Stimulated activated CD4-positive, alpha-beta T cell treated with anti-CD3 and anti-CD28 coated beads, Interleukin-1b, Interleukin-23, amount 100 ng/mL, for 48 hours (primary cell): ENCODE measurements at places on chromosomes 13 and 19.
A peak's percentile ranks its signal among the peaks of the same experiment; 100 is the strongest.

DNA sequence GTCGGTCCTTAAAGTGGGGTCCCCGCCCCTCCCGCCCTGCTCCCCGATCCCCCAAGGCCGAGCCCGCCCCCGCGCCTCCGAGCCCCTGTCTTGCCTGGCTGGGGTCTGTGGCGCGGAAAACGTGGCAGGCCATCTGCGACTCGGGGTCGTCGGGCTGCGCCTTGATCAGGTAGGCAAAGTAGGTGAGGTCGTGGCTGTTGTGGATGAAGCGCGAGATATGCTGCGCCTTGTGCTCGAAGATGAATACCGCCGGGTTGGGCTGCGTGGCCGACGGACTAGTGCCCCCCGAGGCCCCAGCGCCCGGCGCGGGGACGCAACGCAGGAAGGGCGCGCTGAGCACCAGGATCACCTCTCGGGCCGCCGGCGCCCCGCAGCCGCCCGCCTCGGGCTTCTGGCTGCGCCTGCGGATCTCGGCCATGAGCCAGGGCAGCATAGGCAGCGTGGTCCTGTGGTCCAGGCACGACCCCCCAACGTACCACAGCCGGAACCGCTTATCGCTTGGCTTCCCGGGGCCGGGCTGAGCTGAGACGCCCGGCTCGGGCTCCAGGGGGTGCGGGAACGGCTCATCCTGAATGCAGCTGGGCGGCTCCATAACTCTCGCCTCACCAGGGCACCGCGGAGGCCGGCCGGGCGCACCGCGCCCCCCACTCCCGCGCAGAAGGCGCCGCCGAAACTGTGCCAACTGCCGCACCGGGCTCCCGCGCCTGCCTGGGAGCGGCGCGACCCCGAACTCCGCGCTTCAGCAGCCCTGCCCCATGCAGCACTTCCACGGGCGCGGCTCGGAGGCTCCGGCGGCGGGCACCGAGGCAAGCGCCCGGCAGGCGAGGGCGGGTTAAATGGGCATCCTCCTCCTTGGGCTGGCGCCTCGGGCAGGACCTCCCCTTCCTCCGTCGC, 546 bp downstream of the TBC1D4 start:
- DNase-seq: peak; percentile 13

- DNase-seq: no peak
These were observed 65.1 kb upstream of the UBAC2 start for GRCh38 chr13:99135591-99135990.

- DNase-seq: no peak
These were observed 64.2 kb downstream of the SIAH3 start for GRCh38 chr13:45787346-45787745.

DNA sequence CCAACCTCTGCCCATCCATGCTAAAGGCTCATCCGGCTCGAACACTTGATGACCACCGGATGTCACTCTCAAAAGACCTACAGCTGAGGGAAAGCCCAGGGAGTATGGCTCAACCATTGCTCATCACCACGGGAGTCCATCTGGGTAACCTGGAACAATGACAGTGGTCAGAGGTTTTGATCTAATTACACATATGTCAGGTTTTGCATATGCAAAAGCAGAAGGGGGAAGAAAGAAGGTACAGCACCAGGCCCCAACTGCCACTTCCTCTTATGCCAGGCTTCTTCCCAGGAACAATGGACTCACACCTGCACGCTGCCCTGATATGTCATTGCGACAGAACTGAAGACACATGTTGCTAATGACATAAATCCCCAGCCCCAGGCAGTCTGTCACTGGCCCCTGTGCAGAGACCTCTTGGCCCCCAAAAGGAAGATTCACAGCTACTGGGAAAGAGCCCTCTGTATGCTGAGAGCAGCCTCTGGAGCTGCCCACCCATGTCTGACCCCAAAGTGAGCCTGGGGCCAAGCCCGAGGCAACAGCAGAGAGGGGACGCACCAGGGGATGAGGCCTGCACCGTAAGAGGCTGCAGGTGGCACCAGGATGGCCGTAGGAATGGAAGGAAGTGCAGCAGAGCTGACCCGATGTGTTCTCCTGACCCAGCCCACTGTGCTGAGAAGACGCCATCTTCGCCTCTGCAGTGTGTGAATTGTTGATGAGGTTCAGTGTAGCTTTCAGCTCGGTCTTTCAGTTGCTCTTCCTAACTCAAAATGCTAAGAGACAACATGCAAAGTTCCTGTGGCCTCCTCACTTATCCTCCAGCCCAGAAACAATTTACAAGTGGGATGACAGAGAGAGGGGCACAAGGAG, 26.3 kb downstream of the EPS15L1 start:
- DNase-seq: no peak

DNA sequence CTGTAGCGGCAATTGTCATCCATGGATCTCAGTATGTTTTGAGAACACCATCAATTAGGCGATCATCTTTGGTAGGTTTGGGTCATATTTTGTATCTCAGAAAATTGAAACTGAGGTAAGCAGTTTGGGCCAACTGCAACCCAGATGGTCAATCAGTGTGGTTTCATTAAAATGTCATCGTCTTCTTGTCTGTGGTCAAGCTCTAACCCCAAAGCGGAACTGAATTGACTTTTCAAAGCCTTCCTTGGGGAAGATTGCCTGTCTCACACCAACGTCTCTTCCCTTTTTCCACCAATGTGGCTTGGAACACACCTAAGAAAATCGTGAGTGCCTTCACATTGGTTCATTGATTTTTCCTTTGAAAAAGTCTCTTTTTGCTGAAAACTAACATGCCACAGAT, 56.3 kb upstream of the UBAC2 start:
- no peak for DNase-seq

GRCh38 chr13:98582947-98583346, 6.0 kb upstream of the STK24 start:
- DNase-seq: no peak

GRCh38 chr19:44718441-44719261, 19.7 kb downstream of the CEACAM16 start:
- no peak for DNase-seq

- DNase-seq: no peak
These were observed 70.0 kb downstream of the ZDHHC20 start for GRCh38 chr13:21389124-21389523.

GRCh38 chr19:11373166-11373884, 1.1 kb upstream of the SWSAP1 start:
- no peak for DNase-seq

DNA sequence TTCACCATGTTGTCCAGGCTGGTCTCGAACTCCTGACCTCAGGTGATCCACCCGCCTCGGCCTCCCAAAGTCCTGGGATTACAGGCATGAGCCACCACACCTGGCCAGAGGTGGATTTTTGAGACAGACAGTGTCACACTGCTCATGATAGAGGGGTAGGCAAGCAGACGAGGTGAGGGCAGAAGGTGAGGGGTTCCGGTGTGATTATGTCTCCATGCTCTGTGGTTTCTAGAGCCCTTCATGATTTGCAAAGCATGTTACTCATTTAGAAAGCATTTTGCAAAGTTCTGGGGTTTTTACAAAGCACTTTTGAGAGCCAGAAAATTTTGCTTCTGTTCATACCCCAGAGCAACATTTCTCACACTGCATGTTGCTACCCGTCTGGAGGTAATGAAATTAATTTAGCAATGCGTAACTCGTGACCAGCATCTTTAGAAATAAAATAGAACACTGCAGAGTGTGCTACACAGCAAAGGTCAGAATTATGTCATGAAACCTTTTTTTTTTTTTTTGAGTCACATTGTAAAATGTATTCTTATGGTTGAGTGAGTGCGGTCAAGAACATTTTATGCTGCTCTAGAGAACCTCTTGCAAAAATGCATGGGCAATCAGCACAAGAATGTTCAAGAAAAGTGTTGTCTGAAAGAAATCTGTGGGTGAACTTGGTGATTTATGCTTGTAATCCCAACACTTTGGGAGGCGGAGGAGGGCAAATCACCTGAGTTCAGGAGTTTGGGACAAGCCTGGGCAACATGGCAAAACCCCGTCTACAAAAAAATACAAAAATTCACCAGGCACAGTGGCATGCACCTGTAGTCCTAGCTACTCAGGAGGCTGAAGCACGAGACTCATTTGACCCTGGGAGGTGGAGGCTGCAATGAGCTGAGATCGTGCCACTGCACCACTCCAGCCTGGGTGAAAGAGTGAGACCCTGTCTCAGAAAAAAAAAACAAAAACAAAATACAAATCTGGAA, 58.0 kb downstream of the MAP4K1 start:
- peak; percentile 44 for DNase-seq

GRCh38 chr19:35882114-35882832, 13.9 kb downstream of the APLP1 start:
- no peak for DNase-seq

DNA sequence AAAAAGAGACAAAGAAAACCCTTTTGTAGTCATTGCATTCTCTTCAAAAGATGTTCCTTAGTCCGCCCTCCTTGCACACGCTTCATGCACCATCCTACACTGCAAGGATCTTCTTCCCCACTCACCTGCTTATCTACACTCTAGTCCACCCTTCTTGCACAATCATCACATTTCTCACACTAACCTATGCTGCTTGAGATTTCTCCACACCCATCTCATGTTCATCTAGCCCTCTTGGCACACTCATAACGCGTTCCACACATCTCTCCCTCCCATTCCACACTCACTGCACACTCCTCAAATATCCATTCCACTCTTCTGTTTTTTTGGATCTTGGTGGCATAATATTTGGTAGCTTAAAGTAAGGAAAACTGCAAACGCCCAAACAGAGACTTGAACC, 22.3 kb upstream of the HNRNPUL1 start:
- no peak for DNase-seq

DNA sequence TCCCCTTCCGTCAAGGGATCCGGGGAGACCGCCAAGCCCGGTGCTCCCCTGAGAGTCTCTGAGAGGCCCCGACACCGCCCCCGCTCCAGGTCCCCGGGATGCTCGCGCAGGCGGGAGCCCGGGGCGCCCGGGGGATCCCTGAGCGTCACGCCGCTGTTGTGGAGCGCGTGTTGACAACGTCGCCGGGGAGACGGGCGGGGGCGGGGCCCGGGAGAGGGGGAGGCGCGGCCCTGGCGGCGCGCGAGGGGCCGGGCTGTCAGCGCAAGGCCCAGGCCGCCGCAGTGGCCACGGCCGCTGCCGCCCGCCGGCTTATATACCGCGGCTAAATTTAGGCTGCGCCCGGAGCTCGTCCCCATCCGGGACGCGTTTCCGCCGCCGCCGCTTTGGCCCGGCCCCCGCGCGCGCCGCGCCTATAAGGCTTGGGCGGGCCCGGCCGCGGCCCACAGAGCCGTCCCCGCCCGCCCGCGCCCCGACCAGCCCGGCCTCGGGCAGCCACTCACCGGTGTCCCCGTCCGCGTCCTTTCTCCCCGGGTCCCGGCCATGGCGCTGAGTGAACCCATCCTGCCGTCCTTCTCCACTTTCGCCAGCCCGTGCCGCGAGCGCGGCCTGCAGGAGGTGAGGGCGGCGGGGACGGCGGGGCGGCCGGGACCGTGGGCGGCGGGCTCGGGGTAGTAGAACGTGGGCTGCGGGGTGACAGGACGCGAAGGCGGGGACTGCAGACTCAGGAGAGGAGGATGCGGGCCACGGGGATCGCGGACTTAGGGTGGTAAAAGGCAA, at the start of gene KLF2:
Gene KLF2 (plus strand): TSS at position 443 of the 777 bp plus-strand sequence. CDS start 98 bp downstream, at position 541.
- DNase-seq: peak; percentile 69

- DNase-seq: no peak
These were observed 166.5 kb upstream of the GPC6 start for GRCh38 chr13:93060144-93060543.

DNA sequence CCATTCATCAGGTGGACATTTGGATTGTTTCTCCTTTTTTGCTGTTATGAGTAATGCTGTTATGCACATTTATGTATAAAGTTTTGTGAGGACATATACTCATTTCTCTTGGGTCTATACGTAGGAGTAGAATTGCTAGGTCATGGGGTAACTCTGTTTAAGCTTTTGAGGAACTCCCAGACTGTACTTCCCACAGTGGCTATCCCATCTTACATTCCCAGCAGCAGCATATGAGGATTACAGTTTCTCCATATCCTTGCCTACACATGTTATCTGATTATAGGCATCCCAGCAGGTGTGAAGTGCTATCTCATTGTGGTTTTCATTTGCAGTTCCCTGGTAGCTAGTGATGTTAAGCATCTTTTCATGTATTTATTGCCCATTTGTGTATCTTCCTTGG, 5.9 kb downstream of the ZSCAN22 start:
- no peak for DNase-seq

DNA sequence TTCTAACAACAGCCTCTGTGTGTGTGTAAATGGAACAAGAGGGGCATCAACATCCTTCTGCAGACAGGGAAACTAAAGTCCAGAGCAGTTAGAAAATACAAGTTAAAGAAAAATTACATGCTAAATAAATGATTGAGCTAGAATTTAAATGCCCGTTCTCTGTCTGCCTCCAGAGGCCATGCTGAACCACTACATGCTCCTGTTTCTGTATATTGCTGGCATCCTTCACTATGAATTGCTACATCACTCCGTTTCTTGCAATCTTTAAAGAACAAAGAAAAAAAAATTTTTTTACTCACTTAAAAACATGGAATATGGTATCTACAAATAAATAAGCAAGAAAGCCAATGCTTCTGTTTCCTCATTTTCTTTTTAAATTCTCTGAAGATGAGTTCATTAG, 47.9 kb downstream of the DCT start:
- DNase-seq: no peak
